Spleen (tissue), 13 donors: ENCODE measurements at places on chromosomes 3 and 15.

DNA sequence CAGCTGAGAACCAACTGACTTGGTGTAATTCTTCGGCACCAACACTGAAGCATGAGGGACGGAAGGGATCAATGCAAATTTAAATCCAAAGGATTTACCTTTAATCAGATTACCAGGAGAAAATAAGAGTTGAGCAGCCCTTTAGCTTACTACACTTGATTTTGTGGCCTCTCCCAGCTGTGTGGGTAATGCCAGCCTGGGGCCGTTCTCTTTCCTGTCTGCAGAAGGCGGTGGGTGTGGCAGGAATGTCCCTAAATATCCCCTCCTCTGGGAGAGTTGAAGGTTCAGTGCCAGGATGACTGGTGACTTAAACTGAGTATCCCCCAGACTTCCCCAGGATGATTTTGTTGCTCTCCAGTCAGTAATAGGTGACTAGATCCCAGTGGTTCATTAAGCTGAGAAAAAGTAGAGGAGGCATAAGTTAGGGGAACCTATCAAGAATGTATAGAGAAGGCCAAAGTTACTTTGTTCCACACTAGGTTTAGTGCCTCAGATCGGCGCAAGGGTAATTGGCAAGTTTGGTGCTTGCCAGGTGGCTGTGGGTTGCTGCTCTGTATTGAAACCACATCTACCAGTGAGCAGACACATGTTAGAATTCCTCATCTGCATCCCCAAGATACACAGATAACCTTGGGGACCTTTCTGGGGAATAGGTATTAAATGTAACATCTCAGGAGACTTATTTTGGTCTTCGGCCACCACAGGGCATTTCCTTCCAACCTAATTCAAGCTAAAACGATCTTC is 23.1 kb downstream of the MAPKBP1 start:
- no peak for DNase-seq

- DNase-seq = no peak
These were observed 85.9 kb downstream of the FAIM start for GRCh38 chr3:138694287-138695007.

DNA sequence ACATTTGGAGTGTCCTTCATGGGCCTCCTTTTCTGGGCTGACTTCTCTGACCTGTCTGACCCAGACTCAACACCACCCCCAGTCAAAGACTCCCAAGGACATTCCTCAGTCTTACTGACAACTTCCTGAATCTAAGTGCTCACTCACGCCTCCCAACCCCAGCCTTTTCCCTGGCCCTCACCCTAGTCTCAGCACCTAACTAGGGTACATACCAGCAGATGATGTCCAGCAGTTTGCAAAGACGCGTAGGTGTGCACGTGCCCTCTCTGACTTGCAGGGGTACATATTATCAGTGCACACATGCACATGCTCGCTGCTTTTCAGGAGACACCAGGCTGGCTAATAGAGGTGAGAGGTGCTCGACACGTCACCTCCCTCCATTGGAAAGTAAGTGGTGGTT is 38.7 kb upstream of the SLCO2A1 start:
- peak; percentile 38 for DNase-seq

GRCh38 chr3:124780761-124781475 is 50.7 kb downstream of the UMPS start:
- peak; percentile 41 for DNase-seq

- no peak for DNase-seq
These were observed 81.1 kb downstream of the BTD start for GRCh38 chr3:15682561-15683185.

- no peak for DNase-seq
These were observed 139.8 kb downstream of the RPL22L1 start for GRCh38 chr3:170730071-170730812.

DNA sequence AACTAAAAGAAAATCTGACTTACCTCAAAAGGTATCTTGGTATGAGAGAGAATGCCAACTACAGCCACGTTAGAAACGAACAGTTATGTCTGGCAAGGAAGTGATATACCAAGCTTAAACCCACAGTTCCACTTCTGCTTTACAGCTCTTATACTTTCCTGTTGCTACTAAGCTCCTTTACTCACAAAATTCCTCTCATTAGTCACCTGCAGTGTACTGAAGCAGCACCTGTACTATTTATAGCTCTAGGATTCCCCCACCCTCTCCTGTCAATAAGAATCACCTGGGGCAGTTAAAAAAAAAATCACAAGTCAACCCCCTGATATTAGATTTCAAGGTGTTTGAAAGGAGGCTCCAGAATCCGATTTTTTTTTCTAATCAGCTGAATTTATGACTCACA is 2.9 kb upstream of the TMEM266 start:
- DNase-seq = no peak

GRCh38 chr3:152402695-152403451 is 134.1 kb downstream of the MBNL1 start:
- no peak for DNase-seq

- DNase-seq = no peak
These were observed 29.8 kb downstream of the KPNA1 start for GRCh38 chr3:122484985-122485384.

DNA sequence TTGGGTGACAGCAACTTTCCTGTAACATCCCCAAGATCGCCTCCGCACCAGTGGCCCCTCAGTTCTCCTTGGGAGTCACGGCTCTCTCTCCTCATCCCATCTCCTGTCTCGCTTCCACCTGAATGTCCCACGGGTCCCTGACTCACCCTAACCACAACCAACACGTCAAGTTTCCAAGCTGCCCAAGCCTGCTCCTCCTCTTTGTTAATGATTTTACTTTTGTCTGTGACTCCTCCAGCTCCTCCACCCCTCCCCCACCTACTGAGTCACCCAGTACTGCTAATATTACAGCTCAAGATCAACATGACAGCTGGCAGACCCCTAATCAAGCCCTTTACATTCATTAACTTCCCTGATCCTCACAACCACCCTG is 39.3 kb downstream of the BDH1 start:
- DNase-seq = peak; percentile 33
